Heart right ventricle (tissue), 16 donors: ENCODE measurements at places on chromosomes 1 and 21. TPM values are rescaled to one million over a fixed set of nuclear protein-coding genes. Genes with fewer than 3 reads are reported as not detected.

DNA sequence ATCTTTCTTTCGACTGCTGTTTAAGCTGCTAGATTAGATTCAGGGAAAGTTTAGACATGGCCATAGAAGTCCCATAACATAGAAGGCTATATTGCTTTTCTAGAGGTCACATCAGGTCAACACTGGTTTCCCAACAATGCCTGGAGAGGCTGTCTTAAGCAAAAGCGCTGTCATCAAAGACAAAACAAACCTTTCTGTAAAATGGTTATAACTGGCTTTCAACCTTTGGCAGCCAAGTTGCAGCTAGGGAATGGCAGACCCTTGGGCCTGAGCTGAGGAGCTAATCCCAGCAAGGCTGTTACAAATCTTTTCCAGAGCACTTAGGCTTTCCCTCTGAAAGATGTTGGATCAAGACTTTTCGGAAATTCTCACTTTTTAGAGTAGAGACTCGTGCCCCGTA is 11.2 kb upstream of the ABCA4 start:
- H3K36me3 ChIP-seq, result no peaks in the 10 kb centered on the region
- no peak overlapping the region for H3K4me3 ChIP-seq
- no peaks in the 10 kb centered on the region for H3K4me1 ChIP-seq
- no peaks in the 10 kb centered on the region for H3K27me3 ChIP-seq
- H3K27ac ChIP-seq, result no peak overlapping the region

GRCh38 chr1:25095635-25096200 is 136.6 kb downstream of the SYF2 start:
- peaks cover 6% of the 10 kb centered on the region for H3K4me1 ChIP-seq
- H3K27ac ChIP-seq, result no peak overlapping the region
- H3K4me3 ChIP-seq, result no peak overlapping the region
- DNase-seq, result no peak

PLA2G2F gene
- not detected for total RNA-seq

DNA sequence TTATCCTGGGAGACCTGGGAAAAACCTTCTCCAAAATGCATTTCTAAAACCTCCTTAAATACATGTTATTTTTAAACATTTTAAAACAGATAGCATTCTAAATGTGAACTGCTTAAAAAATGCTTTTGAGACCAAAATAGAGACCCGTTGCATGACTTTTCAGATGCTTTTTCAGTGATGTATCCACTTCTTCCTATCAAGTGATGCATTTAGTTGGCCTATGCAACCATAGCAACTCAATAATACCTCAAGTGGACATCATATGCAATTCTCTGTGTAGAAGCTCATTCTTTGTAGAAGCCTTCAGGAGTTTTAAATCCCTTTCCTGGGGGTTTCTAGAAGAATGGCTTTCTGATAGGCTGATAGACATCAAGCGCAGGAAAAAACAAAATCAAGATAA is 94.5 kb upstream of the RAVER2 start:
- DNase-seq, result no peak
- no peak overlapping the region for H3K4me3 ChIP-seq
- no peaks in the 10 kb centered on the region for H3K27me3 ChIP-seq
- no peaks in the 10 kb centered on the region for H3K36me3 ChIP-seq

MMP23B gene
- total RNA-seq, result 65.0 TPM

- no peak for DNase-seq
- H3K36me3 ChIP-seq, result no peaks in the 10 kb centered on the region
- H3K4me3 ChIP-seq, result no peak overlapping the region
- no peaks in the 10 kb centered on the region for H3K4me1 ChIP-seq
- H3K27me3 ChIP-seq, result peaks cover 18% of the 10 kb centered on the region
- no peak overlapping the region for H3K27ac ChIP-seq
Observed at GRCh38 chr1:30505853-30506252, 217.5 kb downstream of the MATN1 start.

KPRP gene
- total RNA-seq, result not detected

SAMD13 gene
- total RNA-seq, result 1.2 TPM
